ENCODE measurements at places on chromosomes 1 and 21.

DNA sequence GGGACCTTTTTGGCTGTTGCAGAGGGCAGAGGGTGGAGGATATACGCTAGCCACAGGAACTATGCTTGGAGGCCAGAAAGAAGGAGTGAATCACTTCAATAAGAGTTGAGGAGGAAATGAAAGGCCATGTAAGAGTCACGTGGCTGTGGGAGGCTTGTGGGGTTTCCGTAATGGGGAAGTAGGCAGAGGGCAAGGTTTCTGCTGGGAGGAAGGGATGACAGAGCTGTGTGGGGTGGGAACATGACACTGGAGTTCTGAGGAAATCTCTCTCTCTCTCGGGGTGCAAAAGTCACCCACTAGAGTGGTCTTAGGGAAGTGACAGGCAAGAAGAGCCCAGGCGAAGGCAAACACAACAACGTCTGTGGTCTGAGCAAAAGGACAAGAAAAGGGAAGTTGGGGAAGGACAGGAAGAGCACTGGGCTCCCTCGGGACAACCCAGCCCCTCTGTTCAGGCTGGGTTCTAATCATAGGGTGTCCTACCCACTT is 3.9 kb upstream of the CD1C start:
- DNase-seq = no peak

GRCh38 chr1:24540051-24540905 is 15.6 kb upstream of the NCMAP start:
- no peak for DNase-seq

DNA sequence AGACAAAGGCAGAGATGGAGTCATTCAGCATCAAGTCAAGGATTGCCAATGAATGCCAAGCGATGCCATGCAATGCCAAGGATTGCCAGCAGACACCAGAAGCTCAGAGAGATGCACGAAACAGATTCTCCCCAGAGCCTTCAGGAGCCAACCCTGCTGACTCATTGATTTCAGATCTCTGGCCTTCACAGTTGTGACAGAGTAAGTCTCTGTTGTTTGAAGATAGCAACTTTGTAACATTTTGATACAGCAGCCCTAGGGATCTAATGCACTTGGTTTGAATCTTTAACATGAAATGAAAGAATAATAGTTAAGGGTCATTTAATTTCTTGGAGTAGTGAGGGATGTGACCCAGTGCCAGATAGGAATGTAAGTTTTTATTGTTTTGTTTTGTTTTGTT is 287.4 kb upstream of the RUNX1 start:
- DNase-seq = no peak

DNA sequence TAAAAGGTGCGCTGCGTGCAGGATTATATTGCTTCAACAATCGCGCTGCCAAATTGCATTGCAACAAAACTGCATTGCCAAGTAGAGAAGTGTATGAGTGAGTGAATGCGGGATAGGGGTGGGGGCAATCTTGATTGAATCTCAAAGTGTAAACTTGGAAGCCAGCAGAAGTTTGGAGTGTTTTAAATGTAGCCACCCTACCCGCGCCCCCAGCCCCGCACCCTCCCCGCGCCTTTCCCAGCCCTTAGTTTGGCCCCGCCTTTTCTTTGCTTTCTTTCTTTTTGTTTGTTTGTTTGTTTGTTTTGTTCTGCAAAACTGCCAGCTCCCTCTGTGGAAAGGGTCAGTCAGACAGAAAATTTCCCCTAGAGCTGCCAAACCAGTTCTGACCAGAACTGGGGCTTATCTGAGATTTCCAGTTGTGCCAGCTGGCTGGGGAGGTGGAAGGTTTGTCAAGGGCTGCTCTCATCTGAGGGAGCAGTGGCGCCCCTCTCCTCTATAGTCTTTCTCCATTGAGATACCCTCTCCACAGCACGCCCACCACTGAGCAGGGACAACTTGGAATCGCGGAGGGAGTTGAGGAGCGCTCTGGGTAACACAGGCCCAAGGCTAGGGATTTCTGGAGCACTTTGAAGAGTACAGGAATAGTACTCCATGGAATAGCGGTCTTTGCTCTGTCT is 666 bp upstream of the BEND5 start:
- no peak for DNase-seq

GRCh38 chr1:10626791-10627410 is 152.2 kb downstream of the PEX14 start:
- DNase-seq = no peak

- DNase-seq = no peak
Measured at GRCh38 chr1:213685992-213686582, 301.7 kb upstream of the PROX1 start.

GRCh38 chr1:180947901-180948640 is 35.4 kb downstream of the KIAA1614 start:
- no peak for DNase-seq

GRCh38 chr1:45329445-45329844 is 2.8 kb downstream of the HPDL start:
- DNase-seq = no peak

GRCh38 chr1:83102630-83103071 is 896.3 kb downstream of the TTLL7 start:
- no peak for DNase-seq

- DNase-seq = no peak
Measured at GRCh38 chr1:88774151-88774556, 90.1 kb downstream of the PKN2 start.

GRCh38 chr1:53295726-53296116 is 32.1 kb downstream of the LRP8 start:
- no peak for DNase-seq

- DNase-seq = no peak
Measured at GRCh38 chr1:1013922-1014648, 788 bp downstream of the ISG15 start.

DNA sequence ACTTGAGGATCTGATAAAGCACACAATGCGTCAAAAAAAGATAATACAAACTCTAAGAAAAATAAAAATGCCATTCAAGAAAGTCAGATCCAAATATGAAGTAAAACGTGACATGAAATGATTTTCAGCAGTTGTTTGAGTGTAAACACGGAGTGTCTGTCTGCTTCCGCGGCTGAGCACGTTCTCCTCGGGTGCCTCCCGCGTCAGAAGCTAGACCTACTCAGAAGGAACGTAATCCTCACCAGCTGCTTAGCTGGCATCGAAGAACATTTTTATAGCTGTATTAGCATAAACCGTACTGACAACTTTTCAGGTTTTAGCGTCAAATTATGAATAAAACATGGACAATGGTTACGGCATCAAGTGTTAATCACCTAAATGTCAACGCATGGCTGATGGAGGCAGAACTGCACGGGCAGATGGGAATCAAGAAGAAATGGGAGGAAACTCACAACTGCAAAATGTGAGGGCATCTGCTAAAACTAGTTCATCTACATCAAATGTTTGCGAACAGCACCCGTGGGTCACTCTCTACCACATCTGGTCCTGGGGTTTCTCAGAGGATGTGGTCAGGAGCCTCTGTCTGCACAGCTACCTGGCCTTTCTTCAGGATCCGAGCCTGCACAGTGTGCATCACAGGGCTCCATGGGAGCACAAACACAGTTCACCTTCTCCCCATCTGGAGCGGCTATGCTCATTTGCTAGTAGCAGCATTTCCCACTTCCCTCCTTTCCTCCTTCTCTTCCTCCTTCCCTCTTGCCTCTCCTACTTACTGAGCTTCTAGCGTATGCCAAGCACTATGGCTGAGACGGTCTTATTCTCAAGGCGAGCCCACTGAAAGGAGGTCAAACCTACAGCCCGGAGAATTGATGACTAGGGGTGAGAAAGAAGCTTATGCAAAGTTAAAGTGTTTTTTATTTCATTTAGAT is 40.0 kb downstream of the RCAN1 start:
- DNase-seq = no peak

DNA sequence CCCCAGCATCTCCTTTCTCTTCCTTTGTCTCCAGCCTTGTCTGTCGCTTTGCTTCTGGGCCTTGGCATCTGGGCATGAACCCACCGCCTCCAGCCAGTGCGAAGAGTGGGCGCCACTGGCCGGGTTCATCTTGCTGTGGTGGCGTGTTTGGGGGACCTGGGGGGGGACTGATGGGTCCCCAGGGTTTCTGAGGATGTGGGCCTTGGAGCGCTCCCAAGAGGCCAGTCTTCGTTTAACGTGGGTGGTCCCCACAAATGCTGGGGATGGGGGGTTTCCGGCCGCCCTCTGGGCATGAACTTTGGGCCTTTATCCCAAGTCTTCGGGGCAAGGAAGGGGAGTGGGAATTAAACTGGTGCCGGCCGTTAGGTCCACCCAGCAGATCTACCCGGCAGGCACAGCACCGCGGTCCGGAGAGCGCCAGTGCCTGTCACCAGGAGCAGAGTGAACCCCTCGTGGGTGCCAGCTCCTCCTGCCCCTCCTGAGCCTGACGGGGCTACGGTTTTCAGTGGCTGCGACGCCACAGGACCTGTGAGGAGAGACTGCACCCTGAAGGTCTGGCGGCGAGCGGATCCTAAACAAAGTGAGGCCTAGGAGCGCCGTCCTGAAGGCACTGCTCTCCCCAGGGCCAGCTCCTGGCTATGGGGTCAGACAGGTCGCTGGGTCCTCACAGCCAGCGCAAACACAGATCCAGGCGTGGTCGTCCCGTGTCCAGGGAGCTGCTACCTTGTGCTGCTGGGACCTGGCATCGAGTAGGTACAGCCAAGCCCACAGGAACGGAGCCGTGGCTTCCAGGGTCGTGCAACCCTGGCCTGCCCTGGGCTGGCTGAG is 12.1 kb upstream of the C1orf174 start:
- no peak for DNase-seq

DNA sequence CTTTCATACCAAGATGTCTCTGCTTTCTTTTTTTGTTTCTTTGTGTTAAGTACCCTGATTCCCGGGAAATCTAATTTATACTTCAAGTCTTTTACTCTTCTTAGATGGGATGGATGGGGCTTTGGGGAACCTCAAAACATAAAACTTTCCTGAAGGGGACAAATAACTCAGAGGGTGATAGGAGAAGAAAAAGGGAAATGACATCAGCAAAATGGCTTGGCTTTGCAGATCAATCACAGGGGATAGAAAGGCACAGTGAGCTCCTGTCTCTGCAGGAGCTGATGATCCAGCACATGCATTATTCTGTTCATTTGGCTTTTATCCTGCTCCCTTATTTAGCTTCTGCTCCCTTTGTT is 1.4 kb upstream of the CA14 start:
- DNase-seq = no peak

GRCh38 chr1:110555807-110556470 is 37.0 kb upstream of the KCNA10 start:
- DNase-seq = no peak

DNA sequence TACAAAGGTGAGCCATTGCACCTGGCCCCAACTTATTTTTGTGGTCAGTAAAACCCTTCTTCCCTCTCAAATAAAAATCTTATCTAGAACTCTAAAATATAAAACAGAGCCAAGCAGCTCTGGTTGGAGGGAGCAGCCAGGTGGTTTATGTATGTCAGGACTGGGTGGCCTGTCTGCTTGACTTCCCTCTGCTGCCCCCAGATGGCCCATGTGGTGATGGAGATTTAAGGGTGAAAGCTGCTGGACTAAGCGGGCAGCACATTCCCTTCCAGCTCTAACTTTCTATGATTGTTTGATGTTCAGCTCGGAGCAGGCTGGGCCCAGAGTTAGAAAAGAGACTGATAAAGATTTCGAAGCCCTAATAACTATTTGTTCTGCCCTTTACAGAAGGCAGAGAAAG is 11.9 kb upstream of the PAQR6 start:
- no peak for DNase-seq

DNA sequence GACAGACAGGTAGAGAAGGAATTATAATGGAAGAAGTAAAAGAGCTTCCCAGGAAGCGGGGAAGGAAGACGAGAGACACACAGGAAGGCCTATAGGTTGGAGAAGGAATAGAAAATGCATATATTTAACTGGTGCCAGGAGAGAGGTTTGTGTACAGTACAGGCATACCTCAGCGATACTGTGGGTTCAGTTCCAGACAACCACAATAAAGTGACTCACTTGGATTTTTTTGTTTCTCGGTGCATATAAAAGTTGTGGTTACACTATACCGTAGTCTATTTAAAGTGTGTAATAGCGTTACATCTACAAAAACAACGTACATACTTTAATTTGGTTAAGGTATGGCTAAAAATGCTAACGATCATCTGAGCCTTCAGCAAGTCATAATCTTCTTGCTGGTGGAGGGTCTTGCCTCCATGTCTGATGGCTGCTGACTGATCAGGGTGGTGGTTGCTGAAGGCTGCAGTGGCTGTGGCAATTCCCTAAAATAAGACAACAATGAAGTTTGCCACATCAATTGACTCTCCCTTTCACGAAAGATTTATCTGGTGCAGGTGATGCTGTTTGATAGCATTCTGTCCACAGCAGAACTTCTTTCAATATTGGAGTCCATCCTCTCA is 16.0 kb downstream of the YARS1 start:
- DNase-seq = no peak

DNA sequence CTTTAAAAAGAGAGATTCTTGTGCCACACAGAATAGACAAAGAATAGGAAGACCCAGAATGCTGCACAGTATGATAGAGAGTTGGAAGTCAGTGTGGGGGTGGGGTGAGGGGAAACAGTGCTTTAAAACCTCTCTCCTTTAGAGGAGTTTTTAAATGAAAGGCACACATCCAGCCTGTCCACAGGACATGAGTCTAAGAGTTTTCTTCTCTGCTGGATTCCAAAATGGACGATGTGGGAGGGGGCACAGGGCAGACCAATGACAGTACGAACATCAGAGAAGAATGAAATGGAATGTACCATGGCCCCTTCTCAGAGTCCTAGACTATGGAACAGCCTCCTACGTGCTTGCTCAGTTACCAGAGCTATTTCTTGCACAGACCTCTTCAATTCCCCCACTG is 458.2 kb upstream of the DAB1 start:
- no peak for DNase-seq

DNA sequence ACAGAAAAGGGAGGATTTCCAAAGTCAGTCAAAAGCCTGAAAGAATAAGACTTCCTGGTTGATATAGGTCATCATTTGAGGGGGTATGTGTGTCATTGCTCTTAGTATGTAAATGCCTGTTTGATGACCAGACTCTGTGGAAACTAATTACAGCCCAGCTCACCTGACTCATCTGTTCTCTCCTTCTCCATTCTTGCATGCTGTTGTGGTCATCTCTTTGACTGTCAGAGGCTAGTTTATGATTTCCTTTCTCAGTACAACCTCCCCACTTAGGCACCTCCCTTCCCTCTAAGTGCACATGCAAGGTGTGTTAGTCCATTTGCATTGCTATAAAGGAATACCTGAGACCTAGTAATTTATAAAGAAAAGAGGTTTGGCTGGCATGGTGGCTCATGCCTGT is 2.4 kb upstream of the C1orf116 start:
- no peak for DNase-seq

GRCh38 chr1:183989078-183989577 is 48.4 kb downstream of the COLGALT2 start:
- DNase-seq = no peak

- no peak for DNase-seq
Measured at GRCh38 chr1:23613191-23614031, 54.1 kb upstream of the ID3 start.

- no peak for DNase-seq
Measured at GRCh38 chr1:208036106-208036808, 125.3 kb upstream of the CD34 start.

All from cortex of kidney (tissue), 1 donor.